ENCODE measurements at places on chromosomes 5 and 9.

GRCh38 chr9:90340421-90340820, 302.2 kb downstream of the DIRAS2 start:
- DNase-seq, result no peak

- no peak for DNase-seq
These were observed 391.9 kb upstream of the WWC1 start for GRCh38 chr5:167899490-167900070.

- DNase-seq, result no peak
These were observed 204.5 kb downstream of the DENND1A start for GRCh38 chr9:123725389-123725788.

GRCh38 chr9:68437785-68438184, 81.4 kb downstream of the PGM5 start:
- DNase-seq, result no peak

GRCh38 chr9:3730511-3730922, 204.7 kb upstream of the RFX3 start:
- DNase-seq, result no peak

GRCh38 chr5:174323878-174324281, 278.4 kb downstream of the NSG2 start:
- no peak for DNase-seq

GRCh38 chr5:118303296-118303695, 685.1 kb downstream of the DTWD2 start:
- DNase-seq, result no peak

DNA sequence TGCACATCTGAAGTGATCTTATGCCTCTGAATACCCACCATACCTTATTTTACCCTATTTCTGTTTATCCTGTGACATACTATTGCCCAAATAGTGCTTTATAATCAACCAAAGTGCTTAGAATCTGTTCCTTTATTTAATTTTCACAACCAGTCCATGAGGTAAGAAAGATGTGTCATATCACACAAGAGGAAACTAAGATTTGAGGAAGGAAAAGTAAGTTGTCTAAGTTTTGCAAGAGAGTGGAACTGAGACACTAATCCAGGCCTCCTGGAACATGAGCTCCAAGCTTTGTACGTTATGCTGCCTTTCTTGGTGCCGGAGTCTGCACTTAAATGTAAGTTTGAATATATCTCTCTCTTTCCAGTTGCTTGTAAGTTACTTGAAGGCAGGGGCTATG, 17.2 kb downstream of the KDM3B start:
- DNase-seq, result no peak

- DNase-seq, result no peak
These were observed 41.3 kb downstream of the VPS13A start for GRCh38 chr9:77218612-77219011.

DNA sequence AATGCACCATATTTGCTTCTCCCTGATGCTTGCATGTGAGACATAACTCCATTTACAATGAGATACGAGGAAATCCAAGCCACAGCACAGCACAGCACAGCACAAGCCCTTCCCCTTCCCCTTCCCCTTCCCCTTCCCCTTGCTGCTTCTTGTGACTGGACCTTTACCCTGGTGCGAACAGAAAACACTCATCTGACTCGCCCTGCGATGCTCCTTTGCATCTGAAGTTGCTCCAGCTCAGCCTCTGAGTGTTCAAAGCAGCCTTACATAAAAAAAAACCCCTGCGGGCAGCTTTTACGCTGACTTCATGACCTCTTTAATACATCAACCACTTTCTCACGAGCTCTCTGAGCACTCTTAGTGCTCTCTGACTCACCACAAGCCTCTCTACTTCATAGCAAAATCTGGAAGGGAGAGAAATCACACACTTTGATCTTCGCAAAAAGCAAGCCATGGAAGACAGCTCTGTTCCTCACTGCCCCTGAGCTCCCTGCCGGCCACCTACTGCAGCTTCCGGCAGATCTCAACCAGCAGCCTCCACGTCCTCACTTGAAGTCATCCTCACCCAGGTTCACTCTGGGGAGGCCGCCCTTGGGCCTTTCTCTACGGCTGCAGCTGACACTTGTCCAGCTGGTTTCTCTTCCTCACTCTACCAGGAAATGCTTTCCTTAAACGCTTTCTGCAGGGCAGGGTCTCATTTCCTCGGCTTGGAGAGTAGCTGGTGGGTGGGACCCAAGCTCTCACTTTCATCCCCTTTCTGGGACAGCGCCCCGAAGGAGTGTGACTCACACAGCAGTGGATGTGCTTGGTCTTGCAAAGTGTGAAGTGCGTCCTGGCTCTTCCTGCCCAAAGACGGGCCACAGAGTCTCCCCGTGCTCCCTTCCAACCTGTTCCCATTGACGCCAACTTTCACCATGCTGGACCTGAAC, 5.3 kb downstream of the SLC34A1 start:
- no peak for DNase-seq

DNA sequence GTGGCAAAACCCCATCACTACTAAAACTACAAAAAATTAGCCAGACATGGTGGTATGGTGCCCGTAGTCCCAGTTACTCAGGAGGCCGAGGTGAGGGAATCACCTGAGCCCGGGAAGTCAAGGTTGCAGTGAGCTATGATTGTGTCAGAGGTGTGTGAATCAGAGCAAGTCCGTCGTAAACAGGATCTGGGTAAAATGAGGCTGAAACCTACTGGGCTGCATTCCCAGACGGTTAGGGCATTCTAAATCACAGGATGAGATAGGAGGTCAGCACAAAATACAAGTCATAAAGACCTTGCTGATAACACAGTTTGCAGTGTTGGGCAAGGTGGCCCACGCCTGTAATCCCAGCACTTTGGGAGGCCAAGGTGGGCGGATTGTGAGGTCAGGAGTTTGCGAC, 1.9 kb upstream of the CLTB start:
- no peak for DNase-seq

- no peak for DNase-seq
These were observed 4.2 kb upstream of the EPB41L4B start for GRCh38 chr9:109325089-109325488.

DNA sequence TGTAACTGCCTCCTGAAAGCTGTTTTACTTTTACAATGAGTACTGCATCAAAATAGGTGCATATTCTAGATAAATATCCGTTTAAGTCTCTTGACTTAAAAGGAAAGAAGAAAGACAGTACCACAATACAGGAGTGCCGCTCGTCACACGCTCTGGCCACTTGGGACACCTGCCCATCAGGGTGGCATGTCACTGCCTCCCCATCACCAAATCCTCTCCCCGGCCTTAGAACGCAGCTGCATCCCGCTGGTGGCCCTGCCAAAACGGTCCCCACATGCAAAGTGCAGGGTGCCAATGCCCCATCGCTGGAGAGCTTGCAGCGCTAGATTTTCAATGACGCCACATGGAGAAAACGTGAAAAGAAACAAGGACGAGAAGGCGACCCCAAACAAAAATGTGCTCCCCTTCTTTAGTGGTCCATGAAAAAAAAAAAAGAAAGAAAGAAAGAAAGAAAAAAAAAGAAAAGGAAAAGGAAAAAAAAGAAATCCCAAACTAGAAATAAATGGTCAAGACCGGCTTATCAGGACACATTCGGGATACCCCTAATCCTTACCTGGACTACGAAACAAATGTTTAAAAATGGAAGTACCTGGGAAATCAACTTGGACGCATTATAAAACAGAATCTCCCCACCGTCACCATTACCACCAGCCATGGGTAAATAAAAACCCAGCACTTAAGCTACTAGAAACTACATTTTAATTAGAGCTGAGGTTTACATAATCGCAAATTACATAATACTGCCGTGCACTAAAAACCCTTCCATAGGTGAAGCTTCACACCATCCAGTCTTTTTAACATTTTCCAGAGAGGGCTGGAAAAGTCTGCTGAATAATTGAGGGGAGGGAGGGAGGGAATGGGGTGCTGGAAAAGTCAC, 1.0 kb downstream of the ANKH start:
- no peak for DNase-seq

- no peak for DNase-seq
These were observed 54.7 kb downstream of the MAP1B start for GRCh38 chr5:72161951-72162350.

GRCh38 chr9:83304686-83305085, 233.5 kb downstream of the FRMD3 start:
- DNase-seq, result no peak

GRCh38 chr9:5510989-5511388, 658 bp downstream of the PDCD1LG2 start:
- DNase-seq, result no peak

DNA sequence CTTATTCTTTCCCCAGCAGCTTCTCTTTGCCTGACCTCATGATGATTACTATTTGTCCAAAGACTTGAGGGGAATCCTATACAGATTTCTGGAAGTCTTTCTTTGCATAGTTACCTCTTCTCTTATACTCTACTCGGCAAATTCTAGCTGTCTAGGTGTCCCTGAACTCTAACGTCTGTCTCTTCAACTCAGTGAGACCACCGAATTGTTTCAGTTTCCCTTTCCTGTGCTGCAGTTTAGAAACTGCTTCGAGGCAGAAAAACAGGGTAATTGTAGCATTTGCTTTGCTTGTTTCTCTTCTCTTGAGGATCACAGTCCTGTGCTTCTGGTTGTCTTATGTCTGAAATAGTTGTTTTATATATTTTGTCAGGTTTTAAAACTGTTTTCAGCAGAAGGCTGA, 14.8 kb downstream of the LVRN start:
- DNase-seq, result no peak

- no peak for DNase-seq
These were observed 41.7 kb downstream of the B4GALT1 start for GRCh38 chr9:33125461-33125860.

- DNase-seq, result no peak
These were observed 39.1 kb downstream of the FBN2 start for GRCh38 chr5:128498844-128499455.

GRCh38 chr5:74956278-74956677, 90.1 kb upstream of the FAM169A start:
- no peak for DNase-seq

GRCh38 chr5:143228597-143229293, 174.7 kb downstream of the NR3C1 start:
- no peak for DNase-seq

GRCh38 chr9:130459941-130460669, 15.3 kb downstream of the ASS1 start:
- DNase-seq, result no peak

- DNase-seq, result no peak
These were observed 8.6 kb downstream of the PCA3 start for GRCh38 chr9:76772686-76773445.

GRCh38 chr5:139243425-139243970, 45.3 kb upstream of the SIL1 start:
- no peak for DNase-seq

- DNase-seq, result no peak
These were observed 109.1 kb downstream of the TMEM161B start for GRCh38 chr5:88159591-88159990.

- no peak for DNase-seq
These were observed 27.0 kb downstream of the MRPL36 start for GRCh38 chr5:1772634-1773033.

DNA sequence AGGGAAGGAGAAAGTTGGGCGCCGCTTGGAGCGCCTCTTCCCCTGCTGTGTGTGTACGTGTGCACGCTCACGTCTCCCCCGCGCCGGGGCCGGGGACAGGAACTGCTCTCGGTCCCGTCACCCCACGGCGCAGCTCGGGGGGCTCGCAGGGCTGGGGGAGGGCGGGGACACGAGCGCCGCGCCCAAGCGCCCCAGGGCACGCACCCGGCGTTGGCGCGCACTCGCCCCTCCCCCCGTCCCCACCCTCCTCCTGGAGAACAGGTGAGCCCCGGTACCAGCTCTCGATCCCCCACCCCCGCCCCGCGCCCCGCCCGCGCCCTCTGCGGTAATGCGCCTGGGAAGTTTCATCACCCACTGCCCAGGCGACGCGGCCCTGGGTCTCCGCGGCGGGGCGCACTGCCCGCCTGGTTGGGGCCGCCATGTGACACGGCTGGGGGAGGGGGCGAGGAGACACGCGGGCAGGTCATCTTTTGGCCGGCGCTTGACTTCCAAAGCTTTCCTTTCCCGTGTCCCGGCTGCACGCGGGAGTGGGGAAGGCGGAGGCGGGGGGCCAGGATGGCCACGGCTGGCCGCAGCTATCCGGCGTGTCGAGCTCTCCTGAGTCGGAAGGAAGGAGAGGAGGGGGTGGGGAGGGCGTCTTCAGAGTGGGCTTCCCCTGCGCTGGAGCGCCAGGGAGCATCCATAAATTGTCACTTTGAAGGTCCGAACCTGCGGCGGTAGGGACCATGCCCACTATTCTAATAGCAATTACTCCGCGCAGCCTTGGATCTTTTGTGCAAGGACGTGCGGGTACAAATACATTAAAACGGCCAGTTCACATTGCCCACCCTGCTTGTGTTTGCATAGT, 1.5 kb upstream of the STC2 start:
- no peak for DNase-seq

- no peak for DNase-seq
These were observed 192.5 kb upstream of the DAPK1 start for GRCh38 chr9:87305151-87305550.

DNA sequence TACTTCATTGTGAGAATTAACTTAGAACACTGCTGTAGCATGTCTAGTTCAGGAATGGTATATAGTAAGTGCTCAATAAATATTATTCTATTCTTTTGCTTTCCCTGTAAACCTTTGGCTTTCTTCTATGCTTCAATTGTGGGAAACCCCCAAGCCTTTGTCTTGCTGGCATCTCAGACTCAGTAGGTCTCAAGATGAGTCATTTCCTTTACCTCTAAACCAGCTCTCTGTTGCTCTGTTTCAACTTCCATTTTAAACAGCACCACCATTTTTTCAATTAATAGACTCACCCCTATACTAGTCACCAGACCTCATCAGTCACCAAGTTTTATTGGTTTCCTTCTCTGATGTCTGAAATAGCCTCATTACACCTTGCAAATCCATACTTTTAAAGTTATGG, 43.5 kb downstream of the DMAC1 start:
- no peak for DNase-seq

DNA sequence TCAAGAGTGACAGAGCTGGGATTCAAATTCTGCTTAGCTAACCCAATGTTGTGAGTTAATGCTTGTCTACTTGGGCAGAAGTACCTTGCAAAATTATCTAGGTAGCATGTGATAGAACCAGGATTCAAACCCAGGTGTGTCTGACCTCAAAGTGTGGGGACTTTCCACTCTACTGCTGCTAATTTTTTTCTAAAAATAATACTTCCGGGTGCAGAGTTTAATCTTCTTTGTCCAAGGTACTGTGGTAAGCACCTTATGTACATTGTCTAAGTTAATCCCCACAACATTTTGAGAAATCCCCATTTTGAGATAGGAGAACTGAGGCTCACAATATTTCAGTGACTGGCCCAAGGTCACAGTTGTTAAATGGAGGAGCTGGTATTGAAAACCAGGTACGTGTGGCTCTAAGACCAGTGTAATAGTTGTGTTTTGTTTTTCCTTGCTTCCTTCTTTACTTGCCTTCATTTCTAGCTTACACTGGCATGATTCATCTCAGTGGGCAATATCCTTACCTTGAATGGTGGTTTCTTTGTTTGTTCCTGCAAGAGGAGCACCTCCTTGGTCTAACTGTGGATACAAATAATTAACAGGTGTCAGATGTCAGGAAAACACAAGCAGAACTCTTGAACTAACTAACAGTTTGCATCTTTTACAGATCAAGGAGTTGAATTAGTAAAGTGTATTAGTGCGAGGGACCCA, 7.5 kb downstream of the ALDOB start:
- no peak for DNase-seq

- DNase-seq, result no peak
These were observed 4.5 kb downstream of the LHX3 start for GRCh38 chr9:136200424-136200823.

- no peak for DNase-seq
These were observed 248.7 kb downstream of the SEMA5A start for GRCh38 chr5:9297134-9297533.

All from CMK (cell line).